Sigmoid colon (tissue), 7 donors: ENCODE measurements at places on chromosomes 4 and X. TPM values are rescaled to one million over a fixed set of nuclear protein-coding genes. Genes with fewer than 3 reads are reported as not detected.

The ODAM gene
- 4.3 TPM for total RNA-seq

- H3K27ac ChIP-seq, result no peak overlapping the region
- no peak overlapping the region for H3K4me3 ChIP-seq
- peaks cover 8% of the 10 kb centered on the region for H3K4me1 ChIP-seq
- no peaks in the 10 kb centered on the region for H3K27me3 ChIP-seq
Measured at GRCh38 chr4:74531963-74532794, 87.2 kb downstream of the AREG start.

DNA sequence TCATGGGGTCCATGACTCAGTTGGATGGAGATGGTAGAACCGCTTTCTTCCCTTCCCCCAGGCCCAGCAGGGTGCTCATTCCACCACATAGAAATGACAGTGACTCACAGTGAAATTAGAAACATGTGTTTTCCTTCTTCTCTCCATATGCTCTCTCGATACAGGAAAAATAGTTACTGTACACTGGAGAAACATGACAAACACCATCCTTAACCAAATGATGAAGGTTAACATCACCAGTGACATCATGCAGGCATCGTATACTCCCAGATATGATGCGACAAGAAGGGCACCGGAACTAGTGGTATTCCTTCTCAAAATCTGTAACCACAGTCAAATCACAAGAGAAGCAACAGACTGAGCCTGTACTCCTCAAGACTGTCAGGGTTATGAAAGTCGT is 11.7 kb upstream of the RAB40A start:
- no peaks in the 10 kb centered on the region for H3K27me3 ChIP-seq
- H3K4me3 ChIP-seq, result no peak overlapping the region
- H3K27ac ChIP-seq, result no peak overlapping the region
- no peaks in the 10 kb centered on the region for H3K4me1 ChIP-seq
- DNase-seq, result no peak

DNA sequence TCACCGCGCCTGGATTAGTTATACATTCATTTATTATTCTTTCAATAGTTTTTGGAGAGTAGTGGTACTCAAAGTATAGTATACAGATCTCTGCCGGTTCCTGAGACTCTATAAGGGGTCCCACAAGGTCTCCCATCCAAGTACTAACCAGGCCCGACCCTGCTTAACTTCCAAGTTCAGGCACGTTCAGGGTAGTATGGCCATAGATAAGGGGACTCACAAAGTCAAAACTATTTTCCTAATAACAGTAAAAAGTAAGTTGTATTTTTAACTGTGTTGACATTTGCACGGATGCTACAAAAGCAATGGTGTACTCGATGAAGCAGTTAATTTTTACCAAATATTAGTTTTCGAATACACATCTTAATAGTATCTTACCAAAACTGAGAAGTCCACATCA is 84.4 kb upstream of the STK26 start:
- H3K27ac ChIP-seq, result no peak overlapping the region
- H3K4me3 ChIP-seq, result no peak overlapping the region
- DNase-seq, result no peak
- no peaks in the 10 kb centered on the region for H3K36me3 ChIP-seq
- H3K4me1 ChIP-seq, result no peaks in the 10 kb centered on the region
- H3K27me3 ChIP-seq, result no peaks in the 10 kb centered on the region

The CLIC2 gene
- total RNA-seq, result 19.7 TPM
